ENCODE measurements at places on chromosomes 2 and 18.

GRCh38 chr2:161352719-161353118 is 44.5 kb downstream of the PSMD14 start:
- DNase-seq: no peak

DNA sequence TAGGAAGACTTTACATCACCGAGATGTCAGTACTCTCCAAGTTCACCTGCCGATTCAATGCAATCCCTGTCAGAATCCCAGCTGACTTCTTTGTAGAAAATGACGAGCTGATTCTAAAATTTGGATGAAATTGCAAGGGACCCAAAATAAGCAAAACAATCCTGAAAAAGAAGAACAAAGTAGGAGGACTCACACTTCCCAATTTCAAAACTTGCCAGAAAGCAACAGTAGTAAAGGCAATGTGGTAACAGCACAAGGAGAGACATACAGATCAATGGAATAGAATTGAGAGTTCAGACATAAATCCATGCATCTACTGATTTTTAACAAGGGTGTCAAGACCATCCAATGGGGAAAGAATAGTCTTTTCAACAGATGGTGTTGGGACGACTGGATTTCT is 52.2 kb downstream of the SMAD7 start:
- no peak for DNase-seq

DNA sequence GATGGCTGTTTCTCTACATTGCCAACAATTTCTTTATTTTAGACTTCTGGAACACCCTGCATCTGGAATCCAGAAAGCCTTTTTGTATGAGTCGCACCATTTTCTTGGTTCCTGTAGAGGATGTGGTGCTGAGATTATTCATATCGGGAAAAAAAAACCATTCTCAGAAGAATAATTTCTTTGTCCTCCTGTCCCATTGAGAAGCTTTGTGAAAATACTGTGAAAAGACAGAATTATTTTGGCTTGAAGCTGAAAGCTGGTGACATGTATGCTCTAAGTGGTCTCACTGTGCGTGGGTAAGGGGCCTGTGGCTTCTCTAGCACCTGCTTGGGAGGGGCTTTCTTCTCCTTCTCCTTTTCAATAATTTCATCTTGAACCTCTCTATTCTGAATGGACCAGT is 138.4 kb downstream of the FAM210A start:
- no peak for DNase-seq

DNA sequence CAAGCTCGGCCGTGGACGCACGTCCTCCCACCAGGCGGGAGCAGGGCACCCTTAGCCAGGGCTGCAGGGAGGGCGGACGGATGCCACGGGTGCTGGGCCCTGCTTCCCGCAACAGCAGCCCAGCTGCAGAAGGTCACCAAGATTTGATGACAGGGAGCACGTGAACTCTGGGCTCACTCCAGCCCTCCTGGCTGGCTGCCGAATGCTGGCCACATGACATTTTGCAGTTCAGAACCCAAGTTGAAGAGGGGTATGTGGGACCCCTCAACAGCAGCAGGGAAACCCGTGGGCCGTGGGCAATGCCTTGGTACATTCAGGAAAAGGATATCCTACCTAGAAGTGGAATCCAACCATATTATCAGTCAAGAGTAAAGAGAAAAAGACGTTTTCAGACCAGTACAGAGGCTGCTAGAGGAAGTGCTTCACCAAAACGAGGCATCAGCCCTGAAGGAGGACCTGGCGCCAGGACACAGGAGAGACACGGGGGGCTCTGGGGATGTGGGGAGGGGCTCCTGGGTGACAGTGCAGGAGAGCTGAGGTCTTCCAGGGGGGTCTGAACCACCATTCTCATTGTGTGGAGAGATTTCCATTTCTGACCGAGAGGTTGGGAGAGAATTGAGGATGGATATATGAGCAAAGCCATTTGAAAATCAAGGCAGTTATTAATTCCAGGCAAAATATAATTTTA is 107.4 kb upstream of the CTDP1 start:
- DNase-seq: no peak

GRCh38 chr2:238242731-238243495 is 3.1 kb upstream of the HES6 start:
- no peak for DNase-seq

DNA sequence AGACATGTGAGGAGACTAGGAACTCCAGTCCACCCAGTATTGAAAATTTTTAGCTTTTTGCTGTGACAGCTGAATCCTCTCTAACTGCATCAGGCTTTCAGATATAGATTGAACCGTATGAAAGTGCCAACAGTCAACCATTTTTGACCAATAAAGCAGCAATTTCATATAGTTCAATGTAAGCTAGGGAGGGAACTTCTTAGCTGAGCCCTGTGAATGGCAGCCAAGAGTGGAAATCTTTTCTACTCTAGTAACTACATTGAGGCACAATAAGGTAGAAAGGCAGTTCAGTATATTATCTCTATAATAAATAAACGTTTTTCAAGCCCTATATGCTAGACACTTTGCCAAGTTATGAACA is 96.3 kb upstream of the TANK start:
- DNase-seq: no peak

GRCh38 chr2:24937236-24937635 is 17.2 kb upstream of the ADCY3 start:
- DNase-seq: no peak

DNA sequence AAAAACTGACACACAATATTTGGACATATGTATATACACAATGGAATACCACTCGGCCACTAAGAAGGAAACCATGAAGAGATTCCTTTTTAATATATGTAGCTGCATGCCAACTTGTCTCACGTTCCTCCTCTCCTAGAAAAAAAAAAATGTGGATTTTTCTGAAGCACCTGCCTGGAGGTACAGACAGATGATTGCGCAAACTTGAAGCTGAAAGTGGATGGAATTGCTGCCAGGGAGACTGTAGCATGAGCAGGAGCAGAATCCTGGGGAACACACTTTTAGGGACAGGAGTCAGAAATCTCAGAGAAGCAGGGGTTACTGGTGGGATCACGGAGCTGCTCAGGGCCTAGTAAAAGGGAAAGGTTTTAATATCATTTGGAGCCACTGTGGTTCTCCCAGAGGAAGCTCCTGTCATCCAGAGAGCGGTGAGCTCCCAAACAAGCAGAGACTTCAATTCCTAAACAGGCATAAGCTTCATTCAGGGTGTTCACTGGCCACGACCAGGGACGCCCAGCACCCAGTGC is 640 bp upstream of the SPR start:
- no peak for DNase-seq

- DNase-seq: no peak
Measured at GRCh38 chr2:126888046-126888445, 10.6 kb upstream of the TEX51 start.

DNA sequence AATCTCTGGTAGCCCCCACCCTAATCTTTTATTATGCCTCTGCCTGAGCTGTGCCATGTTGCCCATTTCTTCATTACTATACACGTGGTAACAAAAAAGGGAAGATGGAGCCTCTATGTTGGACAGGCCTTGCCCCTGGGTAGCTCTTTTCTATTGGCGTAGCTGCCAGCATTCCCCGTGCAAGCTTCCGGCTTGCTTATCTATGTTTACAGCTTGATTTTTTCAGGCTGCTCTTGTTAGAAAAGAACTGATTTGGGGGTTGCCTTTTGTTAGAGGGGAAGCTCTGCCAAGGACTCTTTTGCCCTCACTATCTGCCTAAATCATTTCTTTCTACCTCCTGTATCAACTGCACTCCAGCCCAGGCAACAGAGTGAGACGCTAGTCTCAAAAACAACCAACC is 45.5 kb upstream of the ZSWIM2 start:
- no peak for DNase-seq

- DNase-seq: no peak
Measured at GRCh38 chr2:48901015-48901343, 145.5 kb upstream of the LHCGR start.

DNA sequence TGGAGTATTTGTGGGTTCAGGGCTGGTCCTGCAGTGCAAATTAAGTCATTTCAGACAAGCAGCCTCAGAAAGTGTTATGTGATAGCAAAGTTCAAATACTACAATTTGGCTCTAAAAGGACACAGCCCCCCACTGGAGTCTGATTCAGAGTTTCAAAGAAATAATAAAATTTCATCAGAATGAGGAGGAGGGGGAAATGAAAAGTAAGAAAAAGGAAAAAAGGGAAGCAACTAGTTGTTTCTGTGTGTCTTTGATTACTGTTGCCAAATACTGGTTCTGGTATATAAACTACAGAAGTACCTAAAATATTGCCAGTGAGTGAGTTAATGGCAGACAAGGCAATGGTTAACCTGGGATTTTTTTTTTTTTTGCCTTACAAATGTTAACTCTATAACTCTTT is 773.9 kb downstream of the BCL11A start:
- DNase-seq: no peak

DNA sequence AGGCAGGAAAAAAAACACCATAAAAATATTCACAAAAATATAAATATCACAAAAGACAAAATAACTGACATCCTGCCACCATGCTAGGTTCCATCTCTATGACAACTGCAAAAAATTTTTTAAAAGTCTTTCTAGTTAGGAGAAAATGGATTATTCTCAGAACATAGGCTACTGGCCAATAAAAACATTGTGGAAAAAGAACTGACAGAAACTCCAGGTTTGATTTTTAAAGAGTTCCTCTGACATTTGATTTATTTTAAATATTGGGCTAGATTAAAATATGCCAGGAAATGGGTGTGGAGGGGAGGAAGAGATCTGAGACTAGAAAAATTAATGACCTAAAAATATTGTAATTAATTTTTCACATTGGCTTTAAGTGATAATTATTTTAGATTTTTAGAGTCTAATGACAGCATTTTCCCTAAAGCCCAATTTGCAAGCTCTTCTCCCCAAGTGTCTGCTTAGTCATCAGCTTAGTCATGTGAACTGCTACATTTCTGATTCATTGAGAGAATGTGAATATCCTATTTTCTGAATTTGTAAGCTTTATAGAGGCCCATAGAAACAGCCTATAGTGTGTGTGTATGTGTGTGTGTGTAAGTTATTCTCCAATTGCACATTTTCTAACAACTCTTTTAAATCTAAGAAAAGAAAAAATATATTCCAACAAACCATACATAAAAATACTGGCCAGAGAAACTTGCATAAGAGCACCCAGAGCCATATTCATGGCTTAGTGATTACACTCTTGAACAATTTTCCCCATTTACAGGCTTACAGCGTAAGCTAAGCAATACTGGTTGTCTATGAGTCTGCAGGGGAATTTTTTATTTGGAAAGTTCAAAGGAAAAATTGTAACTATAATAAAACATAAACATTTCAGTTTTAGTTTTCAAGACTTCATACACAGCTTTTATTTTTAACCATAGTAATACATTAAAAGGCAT is 48.4 kb downstream of the TMEFF2 start:
- peak; percentile 68 for DNase-seq

DNA sequence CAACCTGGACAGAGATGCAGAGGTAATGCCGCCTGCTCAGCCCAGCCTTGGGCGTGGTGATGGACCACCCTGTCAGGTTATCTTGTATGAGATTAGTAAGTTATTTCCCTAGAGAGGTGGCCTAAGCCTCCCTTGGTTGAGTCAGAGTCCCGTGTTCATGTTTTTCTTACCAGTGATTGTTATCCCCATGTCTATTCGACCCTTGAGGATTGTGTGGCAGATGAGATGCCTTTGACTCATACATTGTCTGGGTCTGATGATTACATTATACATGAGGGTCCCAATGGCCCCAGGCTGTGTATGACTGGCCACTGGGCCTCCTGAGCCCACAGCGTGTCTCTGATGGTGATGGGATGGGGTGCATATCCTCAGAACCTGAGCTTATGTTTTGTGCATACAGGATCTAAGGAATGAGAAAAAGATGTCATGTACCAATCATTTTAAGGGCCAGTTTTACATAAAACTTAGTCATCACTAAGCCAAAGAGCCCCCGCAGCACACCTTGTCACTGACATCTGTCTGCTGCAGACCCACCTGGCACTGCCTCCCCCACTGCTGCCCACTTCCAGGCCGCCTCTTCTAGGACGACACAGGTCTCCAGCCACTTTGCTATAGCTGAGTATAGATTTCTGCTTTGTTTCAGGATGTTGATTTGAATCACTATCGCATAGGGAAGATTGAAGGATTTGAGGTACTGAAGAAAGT is 7.7 kb downstream of the PPP1R7 start:
- DNase-seq: peak; percentile 68

GRCh38 chr2:151999053-151999452 is 99.8 kb downstream of the CACNB4 start:
- peak; percentile 45 for DNase-seq

DNA sequence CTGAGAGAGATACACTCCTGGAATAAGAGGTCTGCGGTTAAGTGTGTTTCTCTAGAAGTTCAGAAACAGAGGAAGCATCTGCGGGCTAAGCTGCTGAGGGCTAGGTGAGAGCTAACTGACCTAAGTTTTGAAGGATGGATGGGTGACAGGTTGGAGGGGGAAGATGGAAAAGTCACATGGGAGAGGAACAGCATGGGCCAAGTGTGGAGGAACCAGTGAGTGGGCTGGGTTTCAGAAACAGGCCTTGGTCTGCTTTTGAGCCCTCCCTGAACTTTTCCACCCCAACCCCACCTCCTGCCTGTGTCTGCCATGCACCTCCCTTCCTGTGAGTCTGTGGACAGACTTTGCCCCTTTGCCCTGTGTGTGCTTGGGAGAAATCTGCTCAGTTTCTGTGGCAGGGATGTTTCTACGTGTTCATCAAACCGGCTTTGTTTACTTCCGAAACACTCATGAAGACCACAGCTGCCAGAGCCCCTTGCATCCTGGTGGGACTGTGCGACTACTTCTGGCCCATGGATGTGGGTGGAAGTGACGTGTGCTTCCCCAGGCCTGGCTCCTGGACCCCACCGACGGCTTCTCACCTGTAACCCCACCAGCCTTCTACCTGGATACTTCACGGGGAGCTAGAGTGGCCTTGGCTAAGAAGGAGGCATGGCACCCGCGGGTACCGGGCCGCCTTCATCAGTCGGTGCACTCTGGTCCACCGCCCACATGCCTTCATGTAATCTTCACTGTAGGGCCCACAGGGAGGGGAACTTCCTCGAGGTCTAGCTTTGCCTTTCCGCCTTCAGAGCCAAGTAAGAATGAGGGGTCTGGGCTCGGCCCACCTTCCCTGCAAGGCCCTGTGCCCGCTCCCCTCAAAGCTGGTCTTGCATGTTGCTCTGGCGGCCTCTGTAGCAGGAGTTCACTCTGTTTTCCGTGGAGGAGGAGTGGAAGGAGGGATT is 1.4 kb upstream of the HPCAL1 start:
- no peak for DNase-seq

GRCh38 chr2:54590216-54591120 is 133.0 kb upstream of the EML6 start:
- DNase-seq: no peak

Data from fibroblast of the aortic adventitia (primary cell).